ENCODE measurements at places on chromosomes 2 and 18.

DNA sequence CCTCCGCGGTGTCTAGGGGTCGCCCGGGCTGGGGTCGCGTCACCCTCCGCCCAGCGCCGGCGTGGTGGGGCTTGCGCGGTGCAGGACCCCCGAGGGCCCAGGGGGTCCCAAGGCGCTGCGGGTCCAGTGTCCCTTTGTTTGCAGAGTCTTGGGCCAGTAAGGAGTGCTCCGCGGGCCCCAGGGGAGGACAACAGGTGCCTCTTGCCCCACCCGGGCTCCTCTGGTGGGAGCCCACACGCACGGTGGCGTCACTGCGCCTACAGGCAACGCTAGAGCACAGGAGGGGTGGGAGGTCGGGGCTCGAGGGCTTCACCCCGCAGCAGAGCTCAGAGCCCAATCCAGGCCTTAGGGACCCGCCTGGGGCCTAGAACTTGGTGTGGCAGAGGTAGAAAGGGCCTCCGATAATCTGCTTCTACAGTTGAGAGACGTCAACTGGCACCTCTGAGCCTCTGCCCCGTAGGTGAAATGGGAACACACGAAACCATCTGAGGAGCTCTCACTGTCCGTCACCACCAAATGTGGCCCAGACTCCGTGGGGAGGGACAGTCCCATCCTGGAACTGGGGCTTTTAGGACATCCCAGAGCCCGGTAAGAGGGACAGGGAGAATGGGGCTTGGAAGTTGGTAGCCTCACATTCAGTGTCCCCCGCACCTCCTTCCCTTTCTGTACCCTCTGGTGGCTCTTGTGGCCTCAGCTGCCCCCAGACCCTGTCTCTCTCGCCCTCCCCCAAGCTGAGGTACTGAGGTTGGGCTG lies 1.4 kb downstream of the ARID5A start:
- DNase-seq = peak; percentile 41

DNA sequence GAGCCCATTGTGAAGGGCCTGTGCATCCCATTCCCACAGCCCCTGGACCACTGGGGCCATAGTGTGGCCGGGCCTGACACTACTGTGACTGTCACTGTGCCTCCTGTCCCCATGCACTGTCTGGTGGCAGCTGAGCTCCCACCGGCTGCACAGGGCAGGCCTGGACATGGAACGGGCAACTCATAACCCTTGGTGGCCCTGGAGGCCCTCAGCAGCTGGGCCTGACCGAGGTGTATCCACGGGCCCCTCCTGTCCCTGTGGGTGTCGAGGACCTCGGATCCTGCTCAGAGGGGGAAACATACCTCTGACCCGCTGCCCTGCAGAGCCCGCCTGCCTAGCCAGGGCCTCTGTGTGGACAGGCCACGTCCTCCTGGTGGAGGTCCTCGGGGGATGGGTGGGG lies 7.8 kb upstream of the GAL3ST2 start:
- DNase-seq = no peak

DNA sequence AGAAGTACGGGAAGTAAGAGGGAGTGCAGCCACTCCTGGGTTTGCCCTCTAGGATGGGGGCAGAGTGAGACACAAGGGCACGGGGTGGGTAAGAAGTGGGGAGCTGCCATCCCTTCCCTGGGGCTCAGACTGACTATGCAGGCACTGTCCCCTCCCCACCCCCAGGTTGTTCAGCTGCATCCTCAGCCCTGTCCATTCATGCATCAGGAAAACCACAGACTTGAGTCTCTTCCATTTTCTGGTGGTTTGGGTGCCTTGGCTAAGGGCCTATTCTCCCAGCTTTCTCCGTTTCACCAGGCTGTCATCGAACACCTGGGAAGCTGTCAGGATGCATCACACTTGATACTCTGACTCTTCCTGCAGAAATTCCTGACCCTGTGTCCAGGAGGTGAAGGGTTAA lies 111.9 kb downstream of the TFCP2L1 start:
- DNase-seq = no peak

- DNase-seq = no peak
These were observed 26.4 kb downstream of the KCNIP3 start for GRCh38 chr2:95323347-95324155.

- DNase-seq = no peak
These were observed 224.1 kb upstream of the CCDC150 start for GRCh38 chr2:196415384-196415783.

- DNase-seq = no peak
These were observed 119.3 kb upstream of the ZSWIM2 start for GRCh38 chr2:186968277-186968676.

DNA sequence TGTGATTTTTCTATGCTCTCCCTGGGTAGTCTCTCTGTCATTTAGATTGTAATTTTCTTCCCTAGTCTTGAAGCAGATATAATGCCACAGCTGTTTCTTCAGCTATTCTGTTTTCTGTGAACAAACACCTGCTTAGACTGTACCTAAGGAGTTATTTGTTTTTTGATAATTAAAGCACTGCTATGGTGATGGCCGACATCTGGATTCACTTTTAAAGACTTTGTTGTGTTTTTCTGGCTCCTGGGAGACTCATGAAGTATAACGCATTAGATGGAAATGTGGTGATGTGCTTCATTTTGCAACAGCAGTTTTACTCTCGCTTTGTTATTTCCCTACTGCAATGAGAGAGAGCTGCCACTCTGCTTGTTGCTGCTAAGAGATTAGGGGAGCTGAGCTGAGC lies 15.7 kb upstream of the C2orf69 start:
- DNase-seq = no peak

- DNase-seq = no peak
These were observed 7.9 kb upstream of the ASPRV1 start for GRCh38 chr2:69969126-69969983.

GRCh38 chr2:76444732-76445131 lies 734.0 kb upstream of the GCFC2 start:
- DNase-seq = no peak

- DNase-seq = no peak
These were observed 222.7 kb upstream of the PIK3C3 start for GRCh38 chr18:41732356-41732755.

- DNase-seq = no peak
These were observed 238.3 kb downstream of the EN1 start for GRCh38 chr2:118609138-118609537.

GRCh38 chr2:68417926-68418325 lies 49.2 kb downstream of the FBXO48 start:
- DNase-seq = no peak

DNA sequence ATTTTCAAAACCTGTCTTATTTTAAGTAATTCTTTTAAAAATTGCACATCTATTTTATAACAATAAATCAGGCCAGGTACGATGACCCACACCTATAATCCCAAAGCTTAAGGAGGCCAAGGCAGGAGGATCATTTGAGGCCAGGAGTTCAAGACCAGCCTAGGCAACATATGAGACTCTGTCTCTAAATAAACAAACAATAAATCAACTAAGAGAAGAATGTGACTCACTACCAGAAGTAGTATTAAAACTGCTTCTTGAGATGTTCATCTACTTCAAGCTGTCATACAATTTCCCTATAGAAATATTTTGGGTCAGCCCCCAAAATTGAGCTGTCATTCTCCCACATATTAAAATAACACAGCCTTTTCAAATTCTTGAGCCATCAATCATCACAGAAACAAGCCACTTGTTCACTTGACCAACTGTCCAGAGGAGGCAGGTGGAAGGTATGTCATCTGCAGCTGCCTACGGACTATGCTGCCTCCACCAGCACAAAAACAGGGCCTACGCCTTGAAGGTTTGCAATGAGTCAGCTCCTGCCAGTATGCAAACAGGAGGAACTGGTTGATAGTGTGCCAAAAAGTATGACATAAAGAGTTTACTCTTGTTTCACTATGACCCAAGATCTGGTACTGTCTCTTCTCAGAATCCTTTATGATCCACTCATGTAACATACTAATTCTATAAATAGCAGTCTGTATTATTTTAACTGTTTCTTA lies 33.6 kb downstream of the KIDINS220 start:
- DNase-seq = no peak

- no peak for DNase-seq
These were observed 4.7 kb downstream of the LBH start for GRCh38 chr2:30235859-30236535.

- peak; percentile 76 for DNase-seq
These were observed 116.0 kb downstream of the TNS1 start for GRCh38 chr2:217886720-217887309.

DNA sequence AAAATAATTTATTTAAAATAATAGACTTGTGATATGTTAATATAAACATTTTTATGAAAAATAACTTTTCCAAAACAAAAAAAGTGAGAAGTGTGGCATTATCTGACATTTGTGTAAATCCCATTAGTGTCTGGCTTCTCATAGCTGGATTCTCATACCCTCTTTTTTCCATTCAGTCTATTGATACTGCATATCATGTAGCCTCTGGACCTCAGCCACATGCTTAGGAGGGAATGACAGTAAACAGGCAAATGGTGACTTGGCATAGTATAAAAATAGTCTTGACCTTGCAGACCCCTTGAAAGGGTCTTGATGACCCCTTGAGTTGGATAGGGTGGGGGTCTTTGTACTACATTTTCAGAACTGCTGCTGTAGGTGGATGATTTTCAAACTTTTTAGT lies 29.2 kb downstream of the GALNT1 start:
- DNase-seq = no peak

DNA sequence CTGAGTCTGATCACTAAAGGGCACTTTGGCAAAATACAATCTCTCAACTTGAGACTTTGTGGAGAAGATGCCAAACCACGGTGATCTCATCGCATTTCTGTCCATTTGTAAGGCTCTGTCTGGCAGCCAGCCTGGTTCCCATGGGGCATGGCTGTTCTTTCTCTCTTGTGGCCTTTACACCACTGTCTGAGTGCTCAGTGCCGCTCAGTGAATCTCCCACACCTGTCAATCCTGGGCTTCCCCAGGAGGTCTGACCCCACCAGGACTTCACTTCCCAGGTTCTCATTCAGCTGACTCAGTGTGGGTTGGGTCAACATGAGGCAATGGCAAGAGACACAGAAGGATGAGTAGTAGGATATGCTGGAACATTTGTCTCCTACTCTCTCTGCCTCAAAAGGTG lies 96.8 kb upstream of the TRIB2 start:
- DNase-seq = no peak

DNA sequence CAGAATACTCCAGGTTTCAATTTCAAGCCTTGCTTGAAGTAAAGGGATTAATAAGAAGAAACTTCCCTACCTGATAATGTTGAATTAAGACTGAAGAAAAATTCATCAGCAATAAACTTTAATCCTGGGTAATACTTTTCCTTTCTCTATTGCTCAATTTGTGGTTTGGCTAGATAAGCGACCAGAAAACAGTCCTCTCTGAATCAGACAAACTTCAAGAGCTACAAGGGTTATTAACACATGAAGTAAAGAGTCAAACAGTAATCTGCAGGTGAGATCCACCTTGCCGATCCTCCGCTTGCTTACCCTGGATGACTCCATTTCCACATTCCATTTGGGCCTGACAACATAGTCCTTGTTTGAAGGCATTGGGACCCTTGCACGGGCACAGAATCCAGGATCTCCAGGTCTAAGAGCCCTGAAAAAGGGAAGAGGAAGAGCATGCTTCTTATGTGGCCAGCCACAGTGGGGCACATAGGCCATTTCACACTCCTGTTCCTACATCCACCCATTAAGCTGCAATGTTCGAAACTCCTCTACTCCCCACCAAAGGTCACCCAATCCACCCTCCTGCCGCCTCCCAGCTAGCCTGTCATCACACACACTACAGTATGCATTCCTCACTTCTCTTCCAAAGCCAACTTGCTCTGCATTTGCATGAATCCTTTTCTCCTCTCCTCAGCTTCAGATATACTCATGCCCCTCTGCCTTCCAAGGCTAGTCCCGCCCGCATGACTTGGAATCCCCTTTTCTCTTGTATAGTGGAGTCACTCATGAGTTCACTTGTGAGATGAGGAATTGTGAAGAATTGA lies 39.8 kb downstream of the IWS1 start:
- no peak for DNase-seq

DNA sequence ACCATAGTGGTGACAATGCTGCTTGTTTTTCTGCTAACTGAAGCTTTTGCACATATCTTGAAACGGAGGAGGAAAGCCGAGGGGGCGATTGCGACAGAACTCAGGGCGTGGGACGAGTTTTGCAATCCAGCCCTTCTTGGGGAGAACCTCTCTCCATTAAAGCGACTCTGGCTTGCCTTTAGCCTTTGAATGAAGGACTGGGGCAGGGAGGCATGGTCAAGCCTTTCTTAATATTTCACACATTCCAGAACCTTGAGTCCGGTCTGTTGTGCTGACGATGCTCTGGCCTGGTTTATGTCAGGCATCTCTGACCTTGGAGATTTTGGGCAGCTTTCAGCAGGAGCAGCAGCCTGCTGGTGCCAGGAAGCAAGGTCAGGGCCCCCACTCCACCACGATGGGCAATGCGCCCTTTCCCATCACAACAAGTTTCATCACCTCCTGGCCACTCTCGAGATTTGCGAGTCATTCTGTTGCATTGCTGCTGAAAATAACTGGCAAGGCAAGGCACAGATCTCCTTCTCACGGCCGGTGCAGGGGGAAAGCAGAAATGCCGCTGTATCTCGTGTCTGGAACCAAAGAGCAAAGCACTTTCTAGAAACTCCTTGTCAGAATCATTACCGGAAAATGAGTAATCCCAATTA lies 10.8 kb downstream of the EMILIN2 start:
- no peak for DNase-seq

DNA sequence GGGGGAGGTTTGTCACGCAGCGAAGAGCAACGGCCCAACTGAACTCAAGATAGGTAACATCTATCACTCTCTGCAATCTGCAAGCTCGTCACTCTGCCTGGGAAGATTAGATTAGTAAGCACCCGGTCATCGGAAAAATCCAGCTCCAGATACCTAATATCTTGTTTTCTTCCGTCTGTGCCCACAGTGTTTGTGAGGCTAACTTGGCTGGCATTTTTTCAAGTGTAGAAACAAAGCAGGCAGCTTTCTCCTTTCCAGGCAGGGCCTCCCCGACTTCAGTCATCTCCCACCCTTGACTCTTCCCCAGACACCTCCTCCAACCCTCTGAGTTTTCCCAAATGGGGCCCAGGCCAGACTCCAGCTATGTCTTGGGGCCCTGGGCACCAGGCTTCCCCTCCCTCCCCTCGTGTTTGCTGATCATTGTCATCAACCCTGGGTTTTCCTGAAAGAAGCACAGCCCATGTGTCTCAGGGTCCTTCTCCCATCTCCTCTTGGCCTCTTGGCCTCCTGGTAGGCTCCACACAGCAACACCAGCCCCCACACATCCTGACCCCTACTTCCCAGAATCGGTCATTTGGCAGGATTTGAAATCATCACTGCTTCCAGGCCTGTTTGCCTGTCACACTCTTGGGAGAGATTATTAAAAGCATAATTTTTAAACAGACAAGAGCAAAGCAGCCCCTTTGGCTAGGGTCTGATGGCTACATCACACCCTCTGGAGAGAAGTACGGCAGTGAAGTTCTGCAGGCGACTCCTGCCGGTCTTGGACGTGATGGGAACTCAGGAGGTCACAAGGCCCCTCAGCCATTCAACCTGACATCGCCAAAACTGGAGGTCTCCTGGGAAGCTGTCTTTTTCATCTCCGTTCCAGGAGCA lies 144.9 kb upstream of the ID2 start:
- no peak for DNase-seq
